ENCODE measurements at places on chromosomes 6 and 20. TPM values are rescaled to one million over a fixed set of nuclear protein-coding genes. Genes with fewer than 3 reads are reported as not detected.
A peak's percentile ranks its signal among the peaks of the same experiment; 100 is the strongest.

CST2 gene
- total RNA-seq: not detected

LY6G6D gene
- total RNA-seq: not detected

CAGE1 gene
- total RNA-seq: not detected

ADGRG6 gene
- 35.4 TPM for total RNA-seq

SLC22A3 gene
- total RNA-seq: 205 TPM

PPP1R16B gene
- total RNA-seq: 5.7 TPM

OR2H2 gene
- total RNA-seq: not detected

CCN6 gene
- not detected for total RNA-seq

SS18L1 gene
- total RNA-seq: 12.4 TPM

SYS1 gene
- total RNA-seq: 27.1 TPM

COX4I2 gene
- total RNA-seq: not detected

TRIM40 gene
- total RNA-seq: not detected

PDCD2 gene
- 53.5 TPM for total RNA-seq

UBR2 gene
- 29.2 TPM for total RNA-seq

CARMIL1 gene
- total RNA-seq: 34.7 TPM

- no peak for DNase-seq
Measured at GRCh38 chr6:26379292-26379691, 3.6 kb upstream of the BTN2A2 start.

- no peak for DNase-seq
Measured at GRCh38 chr6:75486850-75487518, 6.6 kb downstream of the FILIP1 start.

DNA sequence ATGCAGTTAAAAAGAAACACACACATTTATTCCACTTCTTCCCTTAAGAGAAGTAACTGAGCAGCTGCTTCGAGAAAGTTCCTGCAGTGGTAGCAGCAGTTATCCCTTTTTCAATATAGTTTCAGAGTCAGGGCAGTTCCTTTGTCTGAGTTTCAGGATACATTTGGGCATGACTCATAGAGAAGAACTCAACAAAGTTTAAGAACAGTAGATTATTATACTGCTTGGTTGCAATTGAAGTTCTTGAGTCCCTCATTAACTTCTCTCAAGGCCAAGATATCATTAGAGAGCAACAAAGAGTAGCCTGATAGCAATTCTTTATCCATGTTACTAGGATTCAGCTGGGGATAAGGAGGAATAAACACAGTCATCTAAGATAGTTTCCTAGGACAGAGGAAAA is 54.4 kb downstream of the TPD52L1 start:
- DNase-seq: no peak

- peak; percentile 74 for DNase-seq
Measured at GRCh38 chr20:10674684-10675449, 1.1 kb upstream of the JAG1 start.

DNA sequence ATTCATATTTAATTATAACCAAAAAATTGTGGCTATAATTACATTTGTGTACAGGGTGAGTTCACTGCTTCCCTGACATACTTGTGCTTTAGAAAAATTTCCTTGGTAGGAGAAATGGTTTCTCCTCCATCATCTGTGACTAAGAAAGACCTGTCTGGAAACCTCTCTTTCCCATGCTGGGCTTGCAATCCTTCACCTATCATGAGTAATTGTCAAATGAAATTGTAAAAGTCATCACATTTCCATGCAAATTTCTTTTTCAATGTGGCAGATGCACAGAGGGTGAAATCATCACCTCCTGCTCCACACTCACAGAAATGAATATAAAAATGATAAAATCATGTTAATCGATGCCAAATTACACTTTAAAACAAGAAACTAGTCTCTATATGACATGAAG is 1.5 kb upstream of the SIRPB1 start:
- no peak for DNase-seq

DNA sequence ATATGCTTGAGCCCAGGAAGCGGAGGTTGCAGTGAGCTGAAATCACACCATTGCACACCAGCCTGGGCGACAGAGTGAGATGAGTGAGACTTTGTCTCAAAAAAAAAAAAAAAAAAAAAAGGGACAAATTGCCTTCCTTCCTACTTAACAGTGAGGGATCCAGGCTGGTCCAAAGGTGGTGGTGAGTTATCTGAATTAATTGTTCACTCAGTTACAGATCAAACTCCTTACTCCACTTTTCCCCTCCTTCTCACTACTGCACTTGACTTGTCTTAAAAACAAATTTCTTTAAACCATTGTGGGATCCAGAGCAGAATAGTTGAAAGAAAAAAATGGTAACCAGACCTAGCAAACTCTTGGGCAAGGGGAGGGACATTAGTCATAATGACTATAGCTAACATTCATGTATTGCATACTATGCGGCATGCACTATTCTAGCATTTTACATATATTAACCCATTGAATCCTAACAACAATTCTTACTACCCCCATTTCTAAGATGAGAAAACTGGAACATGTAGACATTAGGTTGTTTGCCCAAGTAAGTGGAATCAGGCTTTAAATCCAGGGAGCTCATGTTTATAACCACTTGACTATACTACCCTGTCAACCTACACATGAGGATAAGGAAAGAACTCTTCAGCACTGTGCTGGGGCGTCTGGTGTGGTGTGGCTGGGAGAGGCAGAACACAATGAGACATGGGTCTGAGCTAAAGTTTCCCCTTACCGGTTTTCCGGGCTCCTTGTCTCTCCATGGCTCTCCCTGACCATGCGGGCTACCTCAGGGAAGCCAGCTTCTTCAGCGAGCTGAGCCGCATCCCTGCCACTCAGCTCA is 1.5 kb downstream of the GPANK1 start:
- DNase-seq: no peak

DNA sequence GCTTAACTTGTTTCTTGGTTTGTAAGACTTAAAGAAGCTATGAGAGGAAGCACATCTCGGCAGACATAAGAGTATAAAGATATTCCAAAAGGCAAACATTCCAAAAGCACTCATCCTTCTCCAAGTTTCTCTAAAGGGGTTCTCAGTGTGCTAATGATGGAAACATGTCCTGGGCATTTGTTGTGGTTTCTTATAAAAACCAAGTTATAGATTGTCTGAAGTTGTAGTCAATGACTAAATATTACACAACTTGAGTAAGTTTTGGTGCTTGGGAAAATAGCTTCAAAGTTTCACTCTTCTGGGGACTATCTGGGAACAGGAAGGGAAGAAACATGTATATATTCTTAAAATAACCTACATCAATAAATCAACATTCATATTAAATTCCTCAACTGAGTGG is 128.3 kb upstream of the TBX18 start:
- no peak for DNase-seq

- DNase-seq: no peak
Measured at GRCh38 chr6:164210783-164211182, 796.3 kb downstream of the QKI start.

GRCh38 chr6:105370351-105370750 is 32.5 kb downstream of the PREP start:
- no peak for DNase-seq

DNA sequence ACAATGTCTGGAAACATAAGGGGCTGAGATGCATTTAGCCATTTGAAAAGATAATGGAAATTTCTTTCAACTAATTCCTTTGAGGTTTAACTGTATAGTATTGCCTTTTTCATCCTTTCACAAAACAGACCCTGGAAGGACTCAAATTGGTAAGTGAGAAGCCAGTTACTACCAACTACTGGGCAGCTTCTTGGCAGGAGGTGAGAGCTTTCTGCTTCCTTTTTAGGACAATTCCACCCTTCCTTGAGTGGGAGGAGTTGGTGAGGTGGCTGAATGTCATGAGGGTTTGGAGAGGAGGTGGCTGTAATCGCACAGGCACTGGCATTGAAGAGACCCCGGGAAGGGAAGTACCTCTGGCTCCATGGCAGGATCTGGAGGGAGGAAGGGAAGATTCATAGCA is 341.1 kb downstream of the NRN1 start:
- DNase-seq: no peak

DNA sequence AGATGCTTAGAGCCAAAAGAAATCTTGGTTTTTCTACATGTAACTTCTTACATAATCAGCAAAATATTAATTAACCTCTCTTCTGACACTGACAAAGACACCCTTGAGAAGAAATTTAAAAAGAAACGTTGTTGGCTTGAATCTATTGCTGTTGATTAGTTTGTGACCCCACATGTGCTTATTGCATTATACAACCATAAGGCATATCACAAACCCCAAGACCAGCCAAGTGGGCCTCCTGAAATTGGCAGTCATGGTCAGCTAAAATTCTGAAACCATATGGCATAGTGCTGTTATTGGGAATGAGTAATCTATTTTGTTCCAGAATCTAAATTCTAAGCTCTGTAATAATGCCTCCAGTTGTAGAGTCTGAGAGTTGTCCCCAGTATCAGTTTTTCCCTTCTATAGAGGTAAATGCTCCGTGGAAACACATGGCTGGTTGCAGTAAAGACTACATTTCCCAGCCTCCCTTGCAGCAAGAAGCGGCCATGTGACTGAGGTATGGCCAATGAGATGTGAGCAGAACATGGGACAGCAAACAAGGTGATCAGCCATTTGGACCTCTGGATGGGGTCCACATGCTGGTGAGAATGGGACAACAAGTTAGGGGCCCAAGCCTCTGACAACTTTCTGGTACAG is 42.3 kb upstream of the PTPN1 start:
- no peak for DNase-seq

DNA sequence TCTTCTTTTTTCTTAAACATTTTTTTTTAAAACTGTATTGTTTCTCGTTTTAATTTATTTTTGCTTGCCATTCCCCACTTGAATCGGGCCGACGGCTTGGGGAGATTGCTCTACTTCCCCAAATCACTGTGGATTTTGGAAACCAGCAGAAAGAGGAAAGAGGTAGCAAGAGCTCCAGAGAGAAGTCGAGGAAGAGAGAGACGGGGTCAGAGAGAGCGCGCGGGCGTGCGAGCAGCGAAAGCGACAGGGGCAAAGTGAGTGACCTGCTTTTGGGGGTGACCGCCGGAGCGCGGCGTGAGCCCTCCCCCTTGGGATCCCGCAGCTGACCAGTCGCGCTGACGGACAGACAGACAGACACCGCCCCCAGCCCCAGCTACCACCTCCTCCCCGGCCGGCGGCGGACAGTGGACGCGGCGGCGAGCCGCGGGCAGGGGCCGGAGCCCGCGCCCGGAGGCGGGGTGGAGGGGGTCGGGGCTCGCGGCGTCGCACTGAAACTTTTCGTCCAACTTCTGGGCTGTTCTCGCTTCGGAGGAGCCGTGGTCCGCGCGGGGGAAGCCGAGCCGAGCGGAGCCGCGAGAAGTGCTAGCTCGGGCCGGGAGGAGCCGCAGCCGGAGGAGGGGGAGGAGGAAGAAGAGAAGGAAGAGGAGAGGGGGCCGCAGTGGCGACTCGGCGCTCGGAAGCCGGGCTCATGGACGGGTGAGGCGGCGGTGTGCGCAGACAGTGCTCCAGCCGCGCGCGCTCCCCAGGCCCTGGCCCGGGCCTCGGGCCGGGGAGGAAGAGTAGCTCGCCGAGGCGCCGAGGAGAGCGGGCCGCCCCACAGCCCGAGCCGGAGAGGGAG is 580 bp downstream of the VEGFA start:
- DNase-seq: no peak

- no peak for DNase-seq
Measured at GRCh38 chr6:159112714-159113113, 56.5 kb upstream of the FNDC1 start.

GRCh38 chr6:91031581-91031980 is 444.7 kb upstream of the MAP3K7 start:
- DNase-seq: no peak

DNA sequence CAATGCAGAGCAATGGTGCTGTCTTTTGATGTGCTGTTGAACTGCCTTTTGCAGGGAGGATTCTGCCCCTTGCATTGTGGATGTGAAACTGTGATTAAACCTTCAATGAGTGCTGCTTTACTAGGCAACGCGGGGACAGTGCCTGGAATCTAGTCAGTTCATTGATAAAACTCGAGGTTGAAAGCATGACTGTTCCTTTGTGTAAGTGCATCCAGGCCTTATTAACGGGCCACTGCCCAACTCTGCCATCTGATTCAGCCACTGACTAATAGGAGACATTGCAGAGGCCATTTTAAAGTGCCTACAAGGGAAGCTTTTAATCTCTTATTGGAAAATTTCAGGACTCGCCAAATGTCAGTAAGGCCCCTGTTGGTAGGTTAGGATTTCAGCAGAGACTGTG is 49.3 kb downstream of the SLC35F1 start:
- no peak for DNase-seq

- DNase-seq: no peak
Measured at GRCh38 chr20:48107560-48107959, 322.3 kb upstream of the SULF2 start.

- DNase-seq: no peak
Measured at GRCh38 chr6:63643862-63644261, 8.3 kb downstream of the PHF3 start.

- no peak for DNase-seq
Measured at GRCh38 chr6:68632734-68633133, 2.3 kb upstream of the ADGRB3 start.

GRCh38 chr6:170099387-170099786 is 191.5 kb downstream of the DLL1 start:
- DNase-seq: no peak

DNA sequence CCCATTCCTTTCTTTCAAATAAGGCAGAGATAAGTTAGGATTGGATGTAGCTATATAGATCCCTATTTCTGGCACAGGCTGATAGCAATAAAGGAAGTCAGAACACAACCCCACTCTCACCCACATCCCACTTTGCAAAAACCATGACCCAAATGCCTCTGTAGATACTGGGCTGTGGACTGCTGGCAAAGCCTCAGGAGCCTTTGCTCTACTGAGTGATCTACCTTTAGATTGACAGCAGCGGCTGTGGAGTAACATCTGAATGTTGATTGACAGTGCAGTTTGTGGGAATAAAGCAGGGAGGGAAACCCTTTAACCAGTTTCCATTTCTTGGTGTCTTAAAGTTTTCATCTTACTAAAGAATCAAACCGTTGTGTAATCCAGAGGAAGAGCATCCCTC is 6.7 kb upstream of the TMEM30A start:
- no peak for DNase-seq

GRCh38 chr6:160331753-160332152 is 16.4 kb upstream of the SLC22A3 start:
- no peak for DNase-seq

GRCh38 chr6:155223646-155224451 is 40.0 kb upstream of the CLDN20 start:
- DNase-seq: no peak

- DNase-seq: no peak
Measured at GRCh38 chr20:9460518-9460917, 53.9 kb upstream of the LAMP5 start.

- DNase-seq: no peak
Measured at GRCh38 chr6:35573495-35574110, 60.9 kb upstream of the TULP1 start.

- no peak for DNase-seq
Measured at GRCh38 chr20:47577314-47577713, 75.6 kb downstream of the NCOA3 start.
